ENCODE measurements at places on chromosomes 5 and 9. TPM values are rescaled to one million over a fixed set of nuclear protein-coding genes. Genes with fewer than 3 reads are reported as not detected.

The JAKMIP2 gene
- total RNA-seq, result 0.40 TPM

The TRAF1 gene
- total RNA-seq, result 5.4 TPM

The CDKN2B-AS1 gene
- 1.00 TPM for total RNA-seq

The TMED9 gene
- 85.9 TPM for total RNA-seq

The TAF11L4 gene
- not detected for total RNA-seq

The TEK gene
- total RNA-seq, result 1.5 TPM

The SPATA31C1 gene
- not detected for total RNA-seq

The ADAMTS13 gene
- total RNA-seq, result 11.1 TPM

The IL4 gene
- total RNA-seq, result not detected

The TAF11L10 gene
- total RNA-seq, result not detected

The ZNF300 gene
- 3.4 TPM for total RNA-seq

The SH3GL2 gene
- total RNA-seq, result not detected

The SLC24A2 gene
- 0.20 TPM for total RNA-seq

The NMUR2 gene
- total RNA-seq, result not detected

The FBXL7 gene
- total RNA-seq, result 6.0 TPM

Measured in transverse colon (tissue), 4 donors.